Non-pigmented ciliary epithelial cell (primary cell): ENCODE measurements at places on chromosomes 13 and 19.

- DNase-seq, result no peak
Observed at GRCh38 chr13:24539500-24540165, 27.1 kb upstream of the PARP4 start.

DNA sequence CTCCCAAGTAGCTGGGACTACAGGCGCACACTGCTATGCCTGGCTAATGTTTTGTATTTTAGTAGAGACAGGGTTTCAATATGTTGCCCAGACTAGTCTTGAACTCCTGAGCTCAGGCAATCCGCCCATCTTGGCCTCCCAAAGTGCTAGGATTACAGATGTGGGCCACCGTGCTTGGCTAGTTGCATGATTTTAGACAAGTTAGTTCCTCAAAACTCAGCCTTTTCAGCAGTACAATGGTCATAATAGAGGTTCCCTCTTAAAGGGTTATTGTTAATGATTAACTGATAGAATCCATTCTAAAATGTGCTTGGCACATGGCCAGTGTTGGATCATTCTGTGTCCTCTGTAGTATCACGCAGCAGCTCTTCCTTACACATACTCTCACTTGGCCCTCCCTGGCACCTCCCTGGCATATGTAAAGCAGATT lies 19.5 kb upstream of the IFT88 start:
- DNase-seq, result no peak

DNA sequence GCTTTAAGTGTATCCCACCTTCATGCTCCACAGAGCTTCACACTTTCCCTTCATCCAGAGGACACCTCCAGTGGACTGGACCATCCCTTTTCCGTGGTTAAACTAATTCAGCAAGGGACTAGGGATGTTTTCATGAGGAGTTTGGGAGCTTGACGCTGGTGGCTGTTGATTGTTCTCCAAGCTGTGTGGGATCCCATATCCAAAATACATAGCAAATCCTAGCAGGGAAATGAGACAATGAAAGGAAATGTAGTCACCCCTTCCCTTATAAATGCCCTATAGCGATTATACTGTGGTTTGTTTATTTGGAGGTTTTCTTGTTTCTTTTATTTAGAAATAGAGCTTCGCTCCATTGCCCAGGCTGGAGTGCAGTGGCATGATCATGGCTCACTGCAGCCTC lies 31.6 kb upstream of the DPRX start:
- DNase-seq, result no peak

DNA sequence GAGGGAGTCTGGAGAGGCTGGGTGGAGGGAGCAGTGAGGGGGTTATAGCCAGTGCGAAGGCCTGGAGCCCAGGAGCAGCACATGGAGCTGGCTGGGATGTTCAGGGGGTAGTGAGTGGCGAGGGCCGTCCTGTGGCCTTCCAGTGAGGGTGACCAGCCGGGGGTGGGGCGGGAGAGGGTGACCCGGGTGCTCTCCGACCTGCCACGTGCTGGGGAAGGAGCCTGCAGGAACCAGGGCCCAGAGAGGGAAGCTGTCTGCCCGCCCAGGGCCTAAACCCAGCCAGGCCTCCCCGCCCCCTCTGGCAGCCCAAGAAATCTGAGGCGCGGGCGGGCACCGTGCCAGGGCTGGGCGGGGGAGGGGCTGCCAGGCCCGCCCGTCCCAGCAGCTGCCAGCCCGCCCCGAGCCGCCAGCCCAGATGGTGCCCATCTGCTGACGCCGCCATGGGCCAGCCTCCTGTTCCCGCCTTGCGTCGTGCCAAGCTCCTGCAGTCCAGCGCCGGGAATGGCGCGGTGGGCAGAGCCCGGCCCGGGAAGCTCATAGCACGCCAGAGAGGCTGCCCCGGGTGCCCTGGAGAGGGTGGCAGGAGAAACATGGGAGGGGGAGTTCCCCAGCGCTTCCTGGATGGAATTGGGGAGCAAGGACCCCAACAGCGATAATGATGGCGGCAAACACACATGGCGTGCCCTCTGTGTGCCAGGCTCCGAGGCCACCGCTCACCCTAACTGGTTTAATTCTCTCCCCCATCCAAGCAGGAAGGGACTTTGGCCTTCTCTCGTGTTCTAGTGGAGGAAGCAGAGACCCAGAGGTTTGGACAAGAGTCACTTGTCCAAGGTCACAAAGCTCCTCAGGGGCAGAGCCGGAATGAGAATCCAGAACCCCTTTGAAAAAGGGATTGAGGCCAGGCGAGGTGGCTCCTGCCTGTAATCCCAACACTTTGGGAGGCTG lies 21.5 kb downstream of the NFIC start:
- DNase-seq, result no peak

GRCh38 chr13:24097064-24097463 lies 63.5 kb upstream of the SPATA13 start:
- peak; percentile 49 for DNase-seq

- no peak for DNase-seq
Observed at GRCh38 chr13:113404723-113405471, 41.0 kb upstream of the GRTP1 start.

DNA sequence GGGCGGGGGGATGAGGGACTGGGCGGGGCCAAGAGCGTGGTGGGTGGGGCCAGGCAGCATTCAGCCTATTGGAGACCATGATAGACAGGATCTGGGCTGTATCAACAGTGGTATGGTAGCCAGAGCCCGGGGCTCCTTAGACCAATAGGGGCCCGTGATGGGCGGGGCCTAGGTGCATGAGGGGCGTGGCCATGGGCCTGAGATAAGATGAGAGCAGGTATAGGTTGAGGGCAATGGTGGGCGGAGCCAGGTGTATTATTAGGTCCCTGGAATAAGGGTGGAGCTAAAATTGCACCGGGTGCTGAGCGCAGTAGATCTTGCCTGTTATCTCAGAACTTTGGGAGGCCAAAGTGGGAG lies 5.3 kb downstream of the ABCA7 start:
- no peak for DNase-seq

- no peak for DNase-seq
Observed at GRCh38 chr13:101708115-101708514, 255.6 kb downstream of the ITGBL1 start.

- DNase-seq, result no peak
Observed at GRCh38 chr13:79999601-80000000, 341.3 kb downstream of the SPRY2 start.

- DNase-seq, result no peak
Observed at GRCh38 chr13:27138457-27139093, 33.0 kb downstream of the USP12 start.

DNA sequence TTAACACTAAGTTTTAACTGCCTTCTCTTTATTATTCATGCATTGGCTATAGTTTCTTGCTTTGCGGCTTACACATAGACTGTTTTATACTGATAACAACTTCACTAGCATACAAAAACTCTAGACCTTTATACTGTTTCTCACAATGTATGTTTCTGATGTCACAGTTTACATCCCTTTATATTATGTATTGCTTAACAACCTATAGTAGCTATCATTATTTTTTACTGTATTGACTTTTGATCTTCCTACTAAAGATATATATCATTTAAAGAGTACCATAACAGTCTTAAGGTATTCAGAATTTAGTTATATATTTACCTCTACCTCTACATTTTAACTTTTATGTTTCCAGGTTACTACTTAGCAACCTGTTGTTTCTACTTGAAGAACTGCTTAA lies 543.3 kb upstream of the ARGLU1 start:
- DNase-seq, result no peak

DNA sequence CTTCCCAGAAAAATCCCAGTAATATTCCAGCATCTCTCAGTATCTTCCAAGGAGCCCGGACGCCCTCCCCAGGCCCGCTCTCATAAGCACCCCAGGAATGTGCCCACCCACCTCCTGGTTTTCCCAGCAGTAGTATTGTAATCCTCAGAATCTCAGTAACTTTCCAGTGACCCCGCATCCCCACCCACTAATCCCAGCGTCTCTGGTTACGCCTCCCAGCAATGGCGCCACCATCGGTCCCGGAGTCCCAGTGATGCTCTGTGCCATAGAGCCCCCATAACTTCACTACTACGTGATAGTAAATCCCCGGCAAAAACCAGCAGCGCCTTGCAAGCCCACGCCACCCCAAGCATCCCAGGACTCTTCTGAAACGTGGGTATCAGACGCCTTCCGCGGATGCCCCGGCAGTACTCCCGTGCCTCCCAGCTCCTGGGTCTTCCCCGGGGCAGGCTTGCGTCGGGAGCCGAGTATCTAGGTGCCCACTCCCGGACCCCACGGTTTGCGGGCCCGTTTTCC lies 928 bp upstream of the PNPLA6 start:
- DNase-seq, result peak; percentile 68

GRCh38 chr13:20825477-20825875 lies 51.7 kb upstream of the EEF1AKMT1 start:
- peak; percentile 46 for DNase-seq

DNA sequence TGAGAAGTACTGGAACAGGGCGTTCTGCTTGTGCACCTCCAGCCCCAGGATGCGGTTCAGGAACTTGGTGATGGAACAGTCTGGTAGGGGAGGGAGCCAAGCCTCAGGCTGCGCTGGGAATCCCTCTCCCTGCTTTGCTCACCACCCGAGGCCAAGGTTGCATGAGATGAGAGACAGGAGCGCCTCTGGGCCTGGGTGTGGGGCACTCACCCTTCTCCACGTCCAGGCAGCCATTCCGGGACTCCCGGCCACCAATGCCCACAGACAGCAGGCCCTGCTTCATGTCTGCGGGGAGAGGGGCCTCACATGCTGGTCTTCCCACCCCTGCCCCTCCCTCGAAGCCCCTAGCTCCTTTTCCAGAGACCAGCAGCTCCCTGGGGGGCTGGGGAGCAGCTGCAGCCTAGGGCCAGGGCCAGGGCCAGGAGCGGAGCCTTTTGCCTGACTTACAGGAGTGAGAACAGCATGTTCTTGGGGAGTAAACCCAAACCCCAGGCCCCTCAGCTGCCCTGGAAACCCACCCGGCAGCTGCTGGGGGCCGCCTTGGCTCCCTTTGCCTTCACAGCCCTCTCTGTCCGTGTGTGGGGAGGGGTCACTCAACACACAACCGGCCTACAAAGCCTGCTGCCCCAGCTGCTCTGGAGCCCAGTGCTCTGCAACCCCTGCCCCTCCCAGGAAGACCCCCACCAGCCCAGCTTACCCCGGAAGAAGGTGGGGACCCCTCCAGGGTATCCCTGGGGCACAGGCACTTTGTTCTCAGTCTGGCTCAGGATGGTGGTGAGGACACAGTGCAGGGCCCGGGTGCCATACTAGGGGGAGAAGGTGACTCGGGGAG lies 7.2 kb downstream of the GPX4 start:
- no peak for DNase-seq
